ENCODE measurements at places on chromosomes 6 and 20. TPM values are rescaled to one million over a fixed set of nuclear protein-coding genes. Genes with fewer than 3 reads are reported as not detected.

Gene PGC
- not detected for total RNA-seq

Gene ZSCAN31
- total RNA-seq, result 5.8 TPM

Gene SYCP2L
- total RNA-seq, result not detected

GRCh38 chr6:13427316-13427715 is 60.1 kb downstream of the GFOD1 start:
- DNase-seq, result no peak

Gene SCUBE3
- total RNA-seq, result not detected

Gene NHSL1
- 34.7 TPM for total RNA-seq

Measured in mammary epithelial cell (primary cell).